Stimulated activated CD8-positive, alpha-beta memory T cell treated with anti-CD3 and anti-CD28 coated beads, Interleukin-7, amount 100 ng/mL, for 48 hours (primary cell): ENCODE measurements at places on chromosomes 7 and 10.

- DNase-seq: no peak
These were observed 160.1 kb downstream of the COL28A1 start for GRCh38 chr7:7375538-7375937.

- DNase-seq: no peak
These were observed 169.7 kb upstream of the RHEB start for GRCh38 chr7:151689196-151689971.

DNA sequence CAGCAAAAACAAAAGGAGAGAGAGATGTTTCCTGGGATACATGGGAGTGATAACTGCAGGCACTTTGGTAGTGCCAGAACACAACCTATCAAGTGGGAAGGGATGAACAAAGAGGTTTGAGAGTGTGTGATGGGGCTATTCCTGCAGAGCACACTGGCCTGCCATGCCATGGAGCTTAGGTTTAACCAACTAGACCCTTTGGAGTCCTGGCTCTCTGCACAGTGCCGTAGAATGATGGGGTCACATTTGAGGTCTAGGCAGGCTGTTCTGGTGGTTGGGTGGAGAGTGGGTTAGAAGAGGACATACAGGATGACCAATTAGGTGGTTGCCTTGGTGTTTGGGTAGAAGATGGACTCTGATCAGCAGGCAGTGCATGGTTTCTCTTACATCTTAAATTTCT lies 101.9 kb upstream of the HABP2 start:
- no peak for DNase-seq

- DNase-seq: no peak
These were observed 4.7 kb upstream of the CREB5 start for GRCh38 chr7:28407651-28408050.

GRCh38 chr7:107330478-107330877 lies 139.4 kb upstream of the GPR22 start:
- DNase-seq: no peak

- no peak for DNase-seq
These were observed 22.9 kb upstream of the AQP1 start for GRCh38 chr7:30888747-30889146.

- DNase-seq: no peak
These were observed 9.4 kb upstream of the CALML5 start for GRCh38 chr10:5508786-5509185.

GRCh38 chr7:435630-436366 lies 83.8 kb downstream of the PDGFA start:
- DNase-seq: no peak

DNA sequence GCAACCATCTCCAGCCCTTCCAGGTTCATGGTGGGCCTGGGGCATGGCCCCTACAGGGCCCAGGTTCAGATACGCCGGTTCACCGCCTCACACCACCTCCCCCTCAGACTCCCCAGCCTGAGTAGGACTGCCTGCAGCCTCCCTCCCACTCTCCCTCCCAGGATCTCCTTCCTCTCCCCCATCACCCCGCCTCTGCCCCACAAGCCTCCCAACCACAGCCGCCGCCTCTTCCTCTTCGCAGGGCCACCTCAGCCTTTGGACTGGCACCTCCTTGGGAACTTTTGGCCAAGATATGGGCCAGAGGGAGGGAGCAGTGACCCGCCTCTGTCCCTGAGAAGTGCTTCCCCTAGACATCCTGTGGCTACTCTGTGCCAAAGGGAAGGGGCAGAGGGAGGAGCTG lies 9.3 kb downstream of the KCNIP2 start:
- no peak for DNase-seq

GRCh38 chr7:154868921-154869320 lies 134.0 kb downstream of the PAXIP1 start:
- DNase-seq: no peak

DNA sequence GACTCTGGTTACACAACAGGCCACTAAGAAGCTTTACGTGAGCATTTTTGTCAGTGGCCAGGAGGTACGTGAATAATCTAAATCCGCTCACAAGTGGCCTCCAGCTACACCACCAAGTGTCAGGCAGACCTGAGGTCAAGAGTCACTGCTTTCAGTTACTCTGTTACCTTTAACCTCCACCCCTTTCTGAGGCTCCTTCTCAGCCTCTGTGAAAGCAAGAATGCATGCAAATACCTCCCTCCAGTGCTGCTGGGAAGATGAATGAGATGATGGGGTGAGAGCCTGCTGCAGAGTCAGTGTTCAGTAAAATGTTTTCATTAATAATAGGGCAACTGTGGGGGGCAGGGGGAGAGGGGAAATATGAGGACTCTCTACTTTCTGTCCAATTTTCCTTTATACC lies 11.2 kb downstream of the DDC start:
- no peak for DNase-seq

- DNase-seq: no peak
These were observed 191.2 kb downstream of the SORCS1 start for GRCh38 chr10:106973288-106973687.
